ENCODE measurements at places on chromosomes 4 and X.
A peak's percentile ranks its signal among the peaks of the same experiment; 100 is the strongest.

- DNase-seq = no peak
Measured at GRCh38 chr4:6710282-6710681, 617 bp upstream of the MRFAP1L1 start.

GRCh38 chr4:96009427-96010119, 169.7 kb downstream of the PDHA2 start:
- no peak for DNase-seq

- DNase-seq = peak; percentile 82
Measured at GRCh38 chrX:281166-281999, at the start of gene PLCXD1. Gene PLCXD1 (plus strand): TSS chrX:281381. CDS start chrX:284188, 2,807 bp downstream.

DNA sequence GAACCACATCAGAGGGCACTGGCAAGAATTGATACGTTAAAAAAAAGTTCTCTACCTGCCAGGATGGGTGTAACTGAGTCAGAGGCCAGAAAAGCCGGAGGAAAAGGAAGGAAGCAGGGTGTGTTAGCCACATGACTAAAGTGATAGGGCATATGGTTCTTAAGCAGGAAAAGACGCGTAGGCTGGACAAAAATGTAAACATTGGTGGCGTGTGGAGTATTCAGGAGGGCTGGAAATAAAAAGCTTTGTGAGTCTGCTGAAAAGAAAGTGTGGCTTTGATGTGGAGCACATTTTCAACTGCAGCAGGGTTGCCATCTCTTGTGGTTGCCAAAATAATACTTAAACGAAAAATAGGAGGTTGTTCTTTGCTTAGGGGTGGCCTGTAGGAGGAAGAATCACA, 186.5 kb upstream of the RPL34 start:
- no peak for DNase-seq

- no peak for DNase-seq
Measured at GRCh38 chr4:81565142-81565870, 93.6 kb upstream of the RASGEF1B start.

Measured in KBM-7 (cell line).